Right lung (tissue), 10 donors: ENCODE measurements at places on chromosomes 3 and 15. TPM values are rescaled to one million over a fixed set of nuclear protein-coding genes. Genes with fewer than 3 reads are reported as not detected.

Gene LRRN1
- polyA plus RNA-seq, result 22.8 TPM

Gene BCL2A1
- 0.73 TPM for polyA plus RNA-seq

Gene GREM1
- 0.09 TPM for polyA plus RNA-seq

Gene RGMA
- 11.2 TPM for polyA plus RNA-seq

Gene CCRL2
- 3.6 TPM for polyA plus RNA-seq

Gene SIDT1
- polyA plus RNA-seq, result 1.4 TPM

Gene HYAL1
- polyA plus RNA-seq, result 2.5 TPM

Gene EIF4E3
- 15.7 TPM for polyA plus RNA-seq

Gene TMEM44
- polyA plus RNA-seq, result 35.1 TPM

Gene CAMP
- polyA plus RNA-seq, result 1.0 TPM

Gene FGF12
- polyA plus RNA-seq, result 5.7 TPM

Gene SAMD7
- not detected for polyA plus RNA-seq

Gene CTXN2
- polyA plus RNA-seq, result not detected
